Left renal pelvis (tissue), 4 donors: ENCODE measurements at places on chromosomes 1 and 21. TPM values are rescaled to one million over a fixed set of nuclear protein-coding genes. Genes with fewer than 3 reads are reported as not detected.

DNA sequence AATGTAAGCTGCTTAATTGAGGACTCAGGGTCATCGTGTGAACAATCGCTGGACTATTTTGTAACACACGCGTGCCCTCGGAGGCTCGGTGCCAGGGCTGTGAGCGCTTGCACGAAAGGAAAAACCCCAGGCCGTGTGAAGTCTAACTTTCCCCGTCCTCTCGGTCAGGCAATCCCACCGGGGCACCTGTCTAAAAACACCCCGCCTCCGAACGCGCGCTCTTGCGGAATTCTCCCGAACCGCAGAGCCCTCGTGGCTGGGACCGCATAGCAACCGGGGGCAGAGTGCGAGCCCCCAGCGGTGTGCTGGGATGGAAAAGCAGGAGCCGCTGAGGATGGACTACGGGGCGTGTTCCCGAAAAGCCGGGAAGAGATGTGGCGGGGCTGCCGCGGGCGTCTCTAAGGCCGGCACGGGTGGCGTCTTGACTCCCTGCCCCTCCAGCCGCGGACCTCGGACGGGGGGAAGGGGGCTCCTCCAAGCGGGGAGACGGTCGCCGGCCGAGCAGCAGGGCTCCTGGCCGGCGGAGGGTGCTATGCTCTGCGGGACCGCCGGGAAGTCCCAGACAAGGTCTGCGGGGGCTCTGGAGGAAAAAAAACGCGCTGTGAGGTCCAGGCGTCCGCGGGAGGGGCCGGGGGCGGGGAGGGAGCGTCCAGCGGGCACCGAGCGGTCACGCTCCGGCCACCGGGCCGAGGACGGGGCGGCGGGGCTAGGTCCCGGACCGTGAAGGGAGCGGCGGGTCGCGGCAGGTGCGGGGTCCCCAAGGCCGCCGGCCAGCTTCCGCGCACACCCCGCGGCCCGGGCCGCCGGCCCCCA lies 936 bp downstream of the ZBTB21 start:
- no peak for DNase-seq

- no peak for DNase-seq
Observed at GRCh38 chr1:233655301-233655740, 41.4 kb downstream of the KCNK1 start.

- DNase-seq = no peak
Observed at GRCh38 chr1:59692591-59692990, 122.2 kb upstream of the HOOK1 start.

GRCh38 chr21:46454142-46454541 lies 4.5 kb upstream of the DIP2A start:
- DNase-seq = no peak

DNA sequence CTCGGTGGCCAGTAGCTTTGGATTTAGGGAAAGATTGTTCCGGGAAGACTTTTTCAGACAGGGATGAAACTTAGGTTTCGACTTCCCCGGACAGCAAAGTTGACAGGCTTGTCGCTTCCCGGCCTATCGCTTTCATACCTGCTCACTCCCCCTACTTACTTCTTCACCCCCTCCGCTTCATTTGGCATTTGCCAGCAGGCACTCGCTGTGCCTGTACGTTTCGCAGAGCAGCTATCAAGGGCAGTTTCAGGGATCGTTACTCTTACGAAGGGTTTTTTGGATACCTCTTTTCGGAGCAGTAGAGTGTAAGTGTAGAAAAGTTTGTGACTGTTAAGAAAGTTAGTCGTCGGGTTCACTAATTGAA lies 393 bp downstream of the BLZF1 start:
- no peak for DNase-seq

- no peak for DNase-seq
Observed at GRCh38 chr1:174968750-174969244, 30.9 kb upstream of the CACYBP start.

- no peak for DNase-seq
Observed at GRCh38 chr1:43077273-43077672, 94.8 kb downstream of the EBNA1BP2 start.

Gene MTARC2
- 49.3 TPM for polyA plus RNA-seq

Gene UBE4B
- 45.2 TPM for polyA plus RNA-seq
